ENCODE measurements at places on chromosomes 2 and 18.

- no peak for DNase-seq
Observed at GRCh38 chr2:168355779-168356476, 100.1 kb upstream of the CERS6 start.

- no peak for DNase-seq
Observed at GRCh38 chr2:201483342-201483741, 31.8 kb downstream of the STRADB start.

DNA sequence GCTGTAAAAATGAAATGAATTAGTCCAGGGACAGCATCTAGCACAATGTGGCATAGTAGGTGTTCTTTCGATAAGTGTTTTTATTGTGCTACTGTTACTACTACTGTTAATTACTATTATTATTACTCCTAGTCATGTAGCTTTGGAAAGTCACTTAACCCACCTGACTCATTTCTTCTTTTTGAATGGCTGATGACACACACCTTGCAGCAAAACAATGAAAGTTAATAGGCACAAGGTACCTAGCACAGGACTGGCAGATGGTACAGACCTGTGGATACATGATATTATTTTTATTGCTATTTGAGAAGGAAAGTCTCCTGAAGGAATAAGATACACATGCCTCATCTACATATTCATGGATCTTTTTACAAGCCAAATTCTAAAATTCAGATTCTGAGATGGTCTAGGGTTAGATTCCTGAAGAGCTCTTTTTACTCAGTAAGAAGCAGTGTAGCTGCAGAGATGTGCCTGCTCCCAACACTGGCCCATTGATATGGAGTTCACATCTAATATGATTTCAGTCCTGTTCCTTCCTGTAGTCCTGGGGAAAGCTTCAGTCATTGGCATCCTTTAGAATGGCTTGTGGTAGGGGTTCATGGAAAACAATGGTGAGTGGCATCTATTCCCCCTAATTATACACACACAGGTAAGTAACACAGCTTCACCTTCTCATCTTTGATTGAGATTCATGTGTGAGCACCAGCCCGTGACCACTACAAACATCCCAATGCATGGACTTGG is 7.9 kb upstream of the ERMN start:
- no peak for DNase-seq

- no peak for DNase-seq
Observed at GRCh38 chr2:176122052-176122682, 352 bp upstream of the HOXD9 start.

DNA sequence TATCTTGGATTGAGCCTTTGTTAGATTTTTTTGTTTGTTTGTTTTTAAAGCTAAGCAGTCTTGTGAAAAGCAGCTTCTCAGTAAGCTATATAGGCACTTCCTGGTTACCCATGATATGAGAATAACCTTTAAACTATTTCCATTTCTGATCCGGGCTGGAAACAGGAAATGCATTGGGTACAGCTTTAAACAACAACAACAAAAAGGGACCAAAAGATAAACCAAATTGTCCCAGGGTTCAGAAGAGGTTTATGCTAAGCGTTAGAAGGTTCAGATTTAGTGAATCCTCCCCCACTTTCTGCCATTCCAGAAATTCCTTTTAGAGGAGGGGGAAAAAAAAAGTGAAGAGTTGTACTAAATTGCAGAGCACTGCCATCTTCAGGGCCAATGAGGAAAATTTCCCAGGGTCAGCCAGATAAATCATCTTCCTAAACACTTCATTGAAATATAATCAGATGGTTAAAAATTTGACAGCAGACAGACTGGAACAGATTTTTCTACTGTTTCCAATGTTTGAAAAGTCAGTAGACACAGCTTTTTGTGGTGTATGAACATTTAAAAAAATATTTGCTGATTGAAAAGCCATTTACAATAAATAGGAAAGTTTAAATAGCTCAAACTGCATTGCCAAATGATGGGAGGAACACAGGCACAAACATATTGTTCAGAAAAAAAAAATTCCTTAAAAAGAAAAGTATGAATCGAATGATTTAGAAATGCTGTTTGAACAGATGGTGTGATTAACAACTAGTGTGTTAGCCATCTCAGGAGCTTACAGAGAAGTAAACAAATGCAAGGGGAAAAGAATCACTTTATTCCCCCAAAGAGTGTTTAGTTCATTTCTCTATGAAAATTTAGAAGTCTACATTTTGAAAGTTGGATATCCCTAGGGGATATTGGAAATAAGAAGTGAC is 189.9 kb upstream of the TANK start:
- DNase-seq = peak; percentile 65

DNA sequence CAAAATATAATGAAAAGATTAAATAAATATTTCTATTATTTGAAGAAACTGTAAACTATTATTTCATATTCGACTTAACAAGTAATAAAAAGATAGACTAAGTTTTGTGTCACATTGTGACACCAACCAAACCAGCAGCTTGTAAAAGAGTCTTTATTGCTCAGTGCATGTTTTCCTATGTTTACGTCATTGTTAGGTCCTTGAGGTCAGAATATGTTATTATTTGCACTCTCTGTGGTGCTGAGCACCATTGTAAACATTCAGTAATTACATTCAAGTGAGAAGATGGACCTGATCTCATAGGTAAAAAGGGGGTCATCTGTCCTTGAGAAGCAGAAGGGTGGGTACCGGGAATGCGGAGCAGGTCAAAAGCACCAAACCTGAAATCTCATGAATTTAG is 1999.1 kb upstream of the CELF4 start:
- DNase-seq = no peak

GRCh38 chr2:145845923-145846322 is 1326.0 kb upstream of the ZEB2 start:
- no peak for DNase-seq

DNA sequence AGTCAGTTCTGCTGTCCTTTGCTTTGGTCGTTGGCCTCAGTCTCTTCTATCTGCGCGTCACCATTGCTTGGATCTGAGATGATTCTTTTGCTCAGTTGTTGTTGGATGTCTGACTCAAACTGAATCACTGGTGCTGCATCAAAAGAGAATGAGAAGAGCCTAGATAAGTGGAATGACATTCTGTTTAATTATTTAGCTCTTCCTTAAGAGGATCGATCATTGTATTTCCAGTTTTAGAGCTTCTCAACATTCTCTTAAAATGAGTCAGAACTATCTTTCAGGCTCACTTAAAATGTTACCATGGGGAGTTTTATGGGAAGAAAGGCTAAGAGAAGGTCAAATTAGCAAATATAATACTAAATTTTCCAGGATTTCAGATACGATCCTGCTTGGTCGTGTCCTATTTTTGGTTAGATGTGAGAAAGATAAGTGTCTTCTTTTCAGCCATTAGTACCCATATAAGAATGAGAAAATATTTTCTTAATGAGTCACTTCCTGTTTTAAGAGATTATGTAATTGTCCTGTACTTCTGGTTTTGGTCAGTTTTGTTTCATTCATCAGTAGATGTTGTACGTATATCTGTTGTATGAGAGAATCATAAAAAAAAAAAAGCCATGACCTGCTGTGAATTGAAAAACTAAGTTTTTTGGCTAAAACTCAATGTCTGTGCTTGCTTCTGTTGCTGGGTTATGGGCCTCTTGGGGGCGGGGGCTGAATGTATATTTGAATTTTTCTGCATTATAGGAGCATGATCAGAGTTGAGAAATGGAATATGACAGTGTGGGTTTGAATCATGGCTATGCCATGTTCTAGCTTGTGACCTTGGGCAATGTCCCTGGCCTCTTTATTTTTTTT is 31.6 kb upstream of the CASP10 start:
- DNase-seq = no peak
